ENCODE measurements at places on chromosomes 6 and 20. TPM values are rescaled to one million over a fixed set of nuclear protein-coding genes. Genes with fewer than 3 reads are reported as not detected.

Gene PRELID3B
- total RNA-seq, result 81.4 TPM

Gene CGA
- 0.29 TPM for total RNA-seq

Gene HLA-F
- total RNA-seq, result 5.1 TPM

Gene FRK
- 1.5 TPM for total RNA-seq

Gene SRMS
- total RNA-seq, result not detected

Gene TENT5A
- total RNA-seq, result 0.99 TPM

Gene CLIC1
- total RNA-seq, result 542 TPM

All from A549 treated with RU486 at 1 μM for 4 hours (cell line).